ENCODE measurements at places on chromosomes 6 and 20.

DNA sequence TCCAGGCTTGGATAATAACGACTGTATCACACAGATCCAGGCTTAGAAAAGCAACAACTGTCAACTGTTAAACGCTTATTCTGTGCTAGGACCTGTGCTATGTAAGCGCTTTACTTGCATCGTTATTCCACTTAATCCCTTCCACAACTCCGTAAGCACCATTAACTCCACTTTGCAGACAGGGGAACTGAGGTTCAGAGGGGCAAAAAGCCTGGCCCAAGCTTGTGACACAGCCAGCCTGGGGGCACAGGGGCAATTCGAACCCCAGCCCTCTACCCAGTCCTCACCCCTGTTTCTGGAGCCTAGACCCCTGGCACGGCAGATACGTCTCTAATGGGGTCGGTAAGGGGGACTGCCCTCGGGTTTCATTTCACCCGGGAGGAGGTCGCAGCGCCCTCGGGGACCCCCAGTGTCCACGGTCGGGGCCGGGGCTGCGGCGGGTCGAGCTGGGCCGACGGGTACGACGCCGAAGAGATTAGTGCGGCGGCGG is 411 bp downstream of the DSN1 start:
- no peak for DNase-seq

DNA sequence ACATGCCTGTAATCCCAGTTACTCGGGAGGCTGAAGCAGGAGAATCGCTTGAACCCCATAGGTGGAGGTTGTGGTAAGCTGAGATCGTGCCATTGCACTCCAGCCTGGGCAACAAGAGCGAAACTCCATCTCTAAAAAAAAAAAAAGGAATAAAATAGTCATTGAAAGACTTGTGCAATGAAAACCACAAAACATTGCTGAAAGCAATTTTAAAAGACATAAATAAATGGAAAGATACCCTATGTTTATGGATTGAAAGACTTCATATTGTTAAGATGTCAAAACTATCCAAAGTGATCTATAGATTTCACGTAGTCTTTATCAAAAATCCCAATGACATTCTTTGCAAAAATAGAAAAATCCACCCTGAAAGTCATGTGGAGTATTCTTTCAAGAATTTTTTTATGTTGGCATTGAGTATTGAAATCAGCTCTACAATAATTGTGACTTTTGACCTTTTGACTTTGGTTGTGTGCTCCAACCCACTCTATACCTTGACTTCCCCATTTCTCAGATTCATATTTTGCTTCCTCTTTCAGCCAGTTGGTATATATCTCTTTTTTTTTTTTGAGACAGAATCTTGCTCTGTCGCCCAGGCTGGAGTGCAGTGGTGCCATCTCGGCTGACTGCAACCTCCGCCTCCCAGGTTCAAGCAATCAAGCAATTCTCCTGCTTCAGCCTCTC is 45.5 kb upstream of the SLC23A2 start:
- no peak for DNase-seq

DNA sequence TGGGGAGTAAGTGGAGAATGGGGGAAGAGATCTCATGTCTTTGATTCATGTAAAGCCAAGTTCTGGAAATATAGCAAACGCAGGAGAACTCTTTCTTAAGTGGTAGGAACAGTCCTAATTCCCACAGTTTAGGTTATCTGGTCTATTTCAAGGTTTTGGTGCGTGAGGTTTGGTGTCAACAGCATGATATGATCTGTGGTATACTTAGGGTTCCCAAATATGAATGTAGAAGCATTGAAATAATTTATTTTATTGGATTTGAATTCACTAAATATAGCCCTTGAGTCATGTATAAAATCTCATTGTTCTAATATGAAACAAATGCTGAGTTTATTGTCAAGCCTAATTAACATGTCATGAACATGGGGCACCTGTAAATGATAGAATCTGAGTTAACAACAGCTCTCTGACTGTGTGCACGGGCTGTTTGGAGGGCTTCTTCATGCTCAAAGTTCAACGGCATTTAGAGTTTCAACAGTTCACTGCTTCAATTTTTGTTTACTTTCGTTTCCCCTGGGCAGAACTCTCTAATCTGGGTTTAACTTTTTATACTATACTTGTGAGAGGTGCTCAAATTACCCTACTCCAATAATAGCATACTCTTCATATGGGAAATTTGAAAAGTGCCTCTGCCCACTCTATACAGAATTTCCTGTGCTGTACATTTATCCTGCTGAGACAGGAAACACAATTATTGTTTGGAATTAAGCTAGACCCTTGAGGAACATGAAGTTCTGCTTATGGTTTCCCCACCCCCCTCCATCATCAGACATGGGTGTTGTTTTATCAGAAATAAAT is 236.3 kb upstream of the ZNF217 start:
- DNase-seq, result no peak

DNA sequence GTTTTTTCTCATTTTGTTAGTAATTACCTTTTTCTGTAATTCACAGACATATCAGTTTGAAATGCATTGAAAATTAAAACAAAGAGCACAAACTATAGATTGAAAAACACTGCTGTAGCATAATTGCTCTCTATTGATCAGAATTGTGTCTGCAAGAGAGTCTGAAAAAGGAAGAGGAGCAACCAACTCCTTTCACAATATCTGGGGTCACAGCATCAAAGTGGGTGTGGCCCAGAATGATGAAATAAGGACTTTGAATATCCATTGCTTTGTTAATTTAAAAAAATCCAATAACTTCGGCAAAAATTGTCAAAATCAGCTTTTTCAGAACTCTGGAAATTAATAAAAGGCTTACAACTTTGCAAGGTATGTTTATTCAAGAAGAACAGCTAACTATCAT is 99.2 kb downstream of the MYLK4 start:
- no peak for DNase-seq

DNA sequence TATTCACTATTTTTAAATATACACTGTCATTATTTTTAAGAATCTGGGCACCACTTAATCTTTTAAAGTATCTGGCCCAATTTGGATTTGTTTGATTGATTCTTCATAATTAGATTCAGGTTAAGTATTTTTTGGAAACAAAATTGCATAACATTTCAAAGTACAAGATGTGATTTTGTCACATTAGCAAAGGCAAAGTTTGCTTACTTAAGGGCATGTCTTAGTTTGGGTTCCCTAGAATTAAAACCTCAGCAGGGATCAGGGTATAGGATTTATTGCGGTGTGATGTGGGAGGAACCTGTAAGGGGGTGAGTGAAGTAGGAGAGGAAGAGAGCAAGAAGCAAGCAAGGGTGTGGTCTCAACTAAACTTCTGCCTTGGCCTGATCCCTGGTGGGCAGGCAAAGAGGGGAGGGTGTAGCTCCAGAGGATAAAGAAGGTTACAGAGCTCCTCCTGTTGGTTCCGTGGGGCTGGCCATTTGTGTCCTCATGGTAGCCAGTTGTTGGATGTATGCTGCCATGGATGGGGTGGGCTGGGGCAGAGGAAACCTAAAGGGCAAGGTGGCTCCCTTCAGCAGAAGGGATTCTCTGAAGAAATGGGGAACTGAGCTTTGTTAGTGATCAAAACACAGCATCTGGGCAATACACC is 668.7 kb upstream of the SLC35B3 start:
- DNase-seq, result no peak

DNA sequence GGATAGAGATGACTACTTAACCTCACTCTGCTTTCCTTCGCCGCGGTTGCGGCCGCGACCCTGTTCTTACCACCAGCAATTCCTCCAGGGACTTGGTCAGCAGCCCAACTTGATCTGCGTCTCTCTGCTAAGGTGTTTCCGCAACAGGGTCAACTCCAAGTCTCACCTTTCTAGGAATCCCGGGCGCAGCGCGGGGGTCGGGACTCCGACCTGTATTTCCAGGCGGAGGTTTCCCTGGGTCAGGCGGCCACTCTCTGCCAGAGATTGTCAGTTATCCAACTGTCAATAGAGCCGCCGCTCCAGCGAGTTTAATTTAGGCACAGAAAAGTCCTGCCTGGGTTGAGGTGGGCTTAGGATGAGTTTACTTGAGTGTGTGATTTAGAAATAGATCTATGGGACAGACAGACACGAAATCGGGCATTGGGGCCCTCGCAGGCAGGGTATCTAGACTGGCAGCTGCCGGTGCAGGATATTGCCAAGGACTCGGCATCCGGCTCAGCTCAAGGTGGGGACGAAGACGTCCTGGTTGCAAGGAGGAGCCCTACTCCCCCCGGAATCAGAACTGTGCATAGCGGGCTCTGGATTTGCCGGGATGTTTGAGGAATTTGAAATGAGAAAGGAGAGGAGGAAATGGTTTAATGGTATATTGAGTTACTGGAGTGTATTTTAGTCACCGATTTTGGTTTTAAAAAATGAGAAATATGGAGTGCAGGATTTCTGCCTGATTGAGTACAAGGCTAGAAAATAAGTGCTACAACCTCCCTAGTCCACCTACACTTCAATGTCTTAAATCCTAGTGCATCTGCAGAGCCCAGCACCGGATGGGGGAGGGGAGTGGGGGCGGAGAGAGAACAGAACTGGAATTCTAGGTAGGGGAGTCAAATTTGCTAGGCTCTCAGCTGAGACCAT is 23.7 kb downstream of the POM121L2 start:
- DNase-seq, result no peak

- DNase-seq, result peak; percentile 13
Observed at GRCh38 chr6:143513410-143513809, 1.9 kb upstream of the FUCA2 start.

- no peak for DNase-seq
Observed at GRCh38 chr20:35436177-35436573, 1.9 kb downstream of the GDF5 start.

- no peak for DNase-seq
Observed at GRCh38 chr6:157440171-157440570, 59.2 kb downstream of the ZDHHC14 start.

- no peak for DNase-seq
Observed at GRCh38 chr6:3762359-3762758, 10.8 kb upstream of the PXDC1 start.

- no peak for DNase-seq
Observed at GRCh38 chr20:51154708-51155690, 132.1 kb upstream of the KCNG1 start.

GRCh38 chr6:89360415-89360999 is 8.0 kb upstream of the UBE2J1 start:
- no peak for DNase-seq

- no peak for DNase-seq
Observed at GRCh38 chr20:3156811-3157619, 2.6 kb downstream of the FASTKD5 start.

DNA sequence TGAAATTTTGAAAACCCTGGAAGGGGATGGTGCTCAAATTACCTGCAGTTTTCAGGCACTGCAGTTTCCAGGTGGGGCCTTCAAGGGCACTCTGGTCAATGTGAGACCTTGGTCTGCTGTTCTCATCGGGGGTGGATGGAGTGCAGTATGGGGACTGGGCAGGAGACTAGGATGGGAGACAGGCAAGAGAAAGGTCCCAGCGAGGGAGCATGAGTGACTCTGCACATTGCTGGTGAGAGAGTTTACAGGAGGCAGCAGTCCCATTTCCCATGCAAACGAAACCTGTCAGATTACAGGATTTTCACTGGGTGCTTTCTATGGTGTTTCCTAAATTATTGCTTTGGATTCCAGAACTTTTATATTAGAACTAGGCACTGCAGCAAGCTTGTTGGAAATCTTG is 73.5 kb upstream of the DTNBP1 start:
- DNase-seq, result no peak

DNA sequence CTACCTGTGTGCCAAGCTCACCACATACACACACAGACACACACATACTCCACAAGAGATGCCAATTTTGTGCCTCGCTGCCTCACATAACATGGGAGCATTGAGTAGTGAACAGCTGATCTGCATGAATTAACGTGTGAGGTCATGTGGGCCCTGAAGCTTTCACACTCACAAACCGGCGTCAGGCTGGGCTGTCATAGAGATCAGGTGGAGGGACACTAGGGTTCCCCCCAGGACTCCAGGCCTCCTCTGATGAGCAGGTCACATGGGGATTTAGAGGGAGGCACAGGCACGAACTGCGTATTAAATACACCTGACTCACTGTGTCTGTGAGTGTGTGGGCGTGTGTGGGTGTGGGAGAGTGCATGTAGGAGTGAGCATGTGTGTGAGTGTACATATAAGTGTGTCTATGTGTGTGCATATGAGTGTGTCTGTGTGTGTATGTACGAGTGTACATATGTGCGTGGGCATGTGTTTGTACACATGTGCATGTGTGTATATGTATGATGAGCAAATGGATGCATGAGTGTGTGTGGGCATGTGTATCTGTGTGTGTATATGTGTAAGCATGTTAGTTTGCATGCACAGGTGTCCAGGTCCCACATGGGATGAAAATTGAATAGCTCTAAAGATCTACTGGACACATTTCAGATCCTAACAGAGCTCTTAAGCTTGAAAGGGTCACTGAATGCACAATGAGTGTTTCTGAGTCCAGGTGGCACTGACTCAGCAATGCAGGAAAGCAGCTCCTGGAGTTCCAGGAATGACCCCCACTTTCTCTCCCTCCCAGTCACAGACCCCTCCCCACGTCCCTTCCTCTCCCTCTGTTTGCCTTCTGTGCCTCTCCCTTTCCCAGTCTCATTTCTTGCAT is 336.6 kb downstream of the PREX1 start:
- DNase-seq, result no peak

DNA sequence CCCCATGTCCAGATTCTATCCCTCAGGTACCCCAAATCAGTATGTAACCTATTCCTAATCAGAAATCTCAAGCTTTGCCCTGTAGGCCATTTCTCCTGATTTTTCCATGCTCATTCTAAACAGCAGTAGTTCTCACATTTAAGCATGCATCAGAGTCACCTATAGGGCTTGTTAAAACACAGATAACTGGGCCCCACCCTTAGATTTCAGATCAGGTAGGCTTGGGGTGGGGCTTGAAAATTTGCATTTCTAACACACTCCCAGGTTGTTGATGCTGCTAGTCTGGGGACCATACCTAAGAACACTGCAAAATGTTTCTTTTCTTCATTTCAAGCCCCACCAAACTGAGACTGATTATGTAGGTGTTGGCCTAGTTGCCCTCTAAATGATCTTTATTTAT is 621.2 kb upstream of the FLRT3 start:
- no peak for DNase-seq

- no peak for DNase-seq
Observed at GRCh38 chr6:128065072-128065471, 164.2 kb upstream of the THEMIS start.
